ENCODE measurements at places on chromosomes 3 and 15.

DNA sequence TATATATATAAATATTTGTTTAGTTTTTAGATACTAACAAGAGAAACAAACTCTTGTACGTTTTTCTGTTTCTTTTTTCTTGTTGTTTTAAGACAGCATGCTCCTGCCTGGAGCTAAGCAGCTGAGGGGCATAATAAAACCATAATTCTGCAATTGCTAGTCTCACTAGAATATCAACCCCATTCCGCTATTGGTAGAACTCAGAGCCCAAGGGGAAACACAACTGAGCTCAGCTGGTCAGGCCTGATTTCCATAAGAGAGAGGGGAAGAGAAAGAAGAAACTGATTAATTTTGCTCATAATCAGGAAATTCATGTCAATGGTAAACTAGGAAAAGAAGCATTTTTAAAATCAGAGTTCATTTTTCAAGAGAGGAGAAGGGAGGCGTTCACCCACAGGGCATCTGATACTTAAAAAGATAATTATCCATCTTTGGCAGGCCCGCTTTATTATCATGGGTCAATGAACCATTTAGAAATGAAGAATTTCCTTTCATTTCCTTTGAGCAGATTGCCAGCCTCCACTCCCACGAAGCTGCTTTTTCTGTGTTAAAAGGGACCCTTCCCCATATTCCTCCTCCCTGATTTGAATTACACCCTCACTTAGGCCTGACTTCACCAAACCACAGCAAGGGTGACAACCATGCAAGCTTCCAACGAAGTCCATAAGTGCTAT, 965.3 kb upstream of the CFAP20DC start:
- no peak for DNase-seq

DNA sequence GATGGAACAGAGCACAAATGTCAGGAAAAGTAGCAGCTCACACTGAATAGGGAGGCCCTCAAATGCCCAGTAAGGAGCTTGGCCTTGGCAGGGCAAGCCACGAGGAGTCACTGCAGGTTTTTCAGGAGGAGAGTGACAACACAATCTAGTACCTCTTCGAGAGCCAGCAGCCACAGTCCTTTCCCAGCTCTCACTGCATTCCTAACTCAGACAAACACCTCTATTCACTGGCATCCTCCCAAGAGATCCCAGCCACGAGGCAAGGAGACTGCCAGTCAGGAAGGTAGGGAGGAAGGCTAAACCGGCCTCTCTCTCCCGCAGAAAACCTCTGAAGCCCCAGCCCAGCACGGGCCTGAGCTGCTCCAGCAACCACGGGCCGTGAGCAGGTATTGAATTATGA, 146.0 kb upstream of the SMAD3 start:
- DNase-seq = no peak

DNA sequence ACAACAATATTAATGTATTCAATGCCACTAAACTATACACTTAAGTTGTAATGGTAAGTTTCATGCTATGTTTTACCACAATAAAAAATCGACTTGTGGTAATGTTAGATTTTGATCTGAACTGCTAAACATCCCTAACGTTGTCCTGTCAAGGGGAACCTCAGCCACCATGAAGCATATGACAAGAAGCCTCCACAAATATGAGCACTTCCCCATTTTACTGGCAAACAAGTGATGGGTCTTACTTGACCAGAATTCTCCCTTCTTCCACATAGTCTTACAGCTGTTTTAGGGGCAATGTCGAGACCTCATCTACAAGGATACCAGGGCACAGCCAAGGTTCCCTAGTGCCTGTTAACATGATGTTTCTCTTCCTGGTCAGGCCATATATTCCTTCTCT, 124.2 kb upstream of the ABI3BP start:
- DNase-seq = no peak

DNA sequence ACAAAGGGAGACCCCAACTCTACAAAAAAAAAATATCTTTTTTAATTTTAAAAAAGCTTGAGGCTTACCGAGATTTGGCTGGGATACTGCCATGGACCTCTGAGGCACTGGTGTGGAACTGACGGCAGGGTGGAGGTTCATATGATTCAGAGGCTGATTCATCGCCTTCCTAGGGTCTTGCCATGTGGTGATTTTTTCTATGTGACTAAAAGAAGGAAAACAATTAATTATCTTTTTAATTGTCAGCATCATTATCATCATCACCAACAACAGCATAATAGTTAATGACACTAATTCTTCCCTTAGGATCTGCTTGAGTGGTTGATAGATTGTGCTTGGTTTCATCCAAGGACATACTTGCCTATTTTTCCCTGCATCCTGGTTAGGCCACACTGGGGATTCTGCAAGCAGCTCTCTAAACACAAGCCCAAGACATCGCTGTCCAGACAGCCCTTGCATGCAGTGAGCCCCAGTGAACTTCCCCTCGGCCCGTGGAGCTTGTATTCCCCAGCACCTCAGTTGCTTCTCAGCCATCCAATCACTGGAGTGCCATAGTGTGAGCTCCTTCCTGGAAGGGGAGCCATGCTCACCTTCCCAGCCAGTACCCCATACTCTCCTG, 84.9 kb downstream of the WWTR1 start:
- DNase-seq = no peak

GRCh38 chr3:3998140-3998922, 199.1 kb downstream of the LRRN1 start:
- no peak for DNase-seq

DNA sequence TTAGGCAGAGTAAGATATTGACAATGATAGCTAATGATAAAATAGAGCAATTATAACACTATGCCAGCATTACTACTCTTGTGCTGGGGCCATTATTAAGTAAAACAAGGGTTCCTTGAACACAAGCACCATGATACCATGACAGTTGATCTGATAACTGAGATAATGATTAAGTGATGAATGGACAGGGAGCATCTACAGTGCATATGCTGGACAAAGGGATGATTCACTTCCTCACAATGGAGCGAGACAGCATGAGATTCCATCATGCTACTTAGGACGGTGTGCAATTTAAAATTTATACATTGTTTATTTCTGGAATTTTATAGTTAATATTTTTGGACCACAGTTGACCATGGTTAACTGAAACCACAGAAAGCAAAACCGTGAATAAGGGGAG, 156.6 kb downstream of the FHIT start:
- DNase-seq = no peak

DNA sequence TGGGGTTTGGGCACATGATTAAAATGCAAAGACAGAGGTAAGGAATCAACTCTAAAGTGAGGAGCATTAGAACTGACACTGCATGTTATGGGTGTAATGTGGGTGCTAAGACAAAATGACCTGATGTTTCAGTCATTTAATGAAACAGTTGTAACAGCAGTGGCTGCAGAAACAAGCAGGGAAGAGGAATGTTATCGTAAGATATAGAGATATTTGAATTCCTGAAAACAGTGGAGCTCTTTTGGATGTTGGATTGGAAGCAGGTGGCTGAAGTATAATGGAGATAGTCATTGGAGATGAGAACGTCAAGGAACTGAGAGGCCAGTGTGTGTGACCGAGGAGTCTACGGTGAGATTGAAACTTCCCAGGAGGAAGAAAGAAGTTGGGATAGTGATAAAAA, 1065.2 kb downstream of the ZPLD1 start:
- DNase-seq = no peak
